ENCODE measurements at places on chromosomes 2 and 18.

GRCh38 chr2:46776687-46777327, 138.8 kb downstream of the MCFD2 start:
- peak; percentile 32 for DNase-seq

DNA sequence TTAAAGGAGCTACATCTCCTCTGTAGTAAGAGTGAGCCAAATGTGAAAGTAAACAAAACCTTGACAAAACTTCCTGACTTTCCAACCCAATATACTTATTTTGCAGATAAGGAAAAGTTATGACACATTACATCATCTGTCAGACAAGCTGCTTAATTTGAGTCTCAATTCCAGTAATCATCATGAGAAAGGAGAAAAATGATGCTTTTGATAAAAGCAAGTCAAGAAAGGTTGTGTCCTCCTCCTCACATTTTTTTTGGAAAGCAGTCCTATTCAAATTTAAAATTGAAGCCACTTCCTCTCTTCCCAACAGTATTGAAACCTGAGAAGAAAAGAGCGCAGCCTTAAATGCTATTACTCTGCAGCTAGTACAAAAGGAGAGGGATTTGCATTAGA, 519.6 kb downstream of the LRP1B start:
- no peak for DNase-seq

DNA sequence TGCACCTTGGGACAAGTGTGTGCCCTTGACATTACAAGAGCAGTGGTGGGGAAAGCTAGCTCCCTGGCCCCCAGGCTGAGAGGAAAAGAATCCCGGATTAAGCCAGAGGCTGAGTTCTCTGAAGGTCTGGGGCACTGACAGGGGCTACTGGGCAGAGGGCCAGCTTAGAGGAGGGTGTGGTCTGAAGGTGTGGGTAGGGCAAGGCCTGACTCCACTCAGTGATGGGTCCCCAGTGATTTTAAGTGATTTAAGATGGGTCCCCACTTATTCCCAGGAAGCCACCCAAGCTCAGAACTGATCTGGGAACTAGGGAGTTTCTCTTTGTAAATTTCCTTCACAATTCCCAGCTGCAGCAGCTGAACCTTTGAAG, 8.8 kb downstream of the TMEM37 start:
- DNase-seq: no peak

- DNase-seq: no peak
These were observed 15.7 kb downstream of the SOWAHC start for GRCh38 chr2:109629867-109630266.

DNA sequence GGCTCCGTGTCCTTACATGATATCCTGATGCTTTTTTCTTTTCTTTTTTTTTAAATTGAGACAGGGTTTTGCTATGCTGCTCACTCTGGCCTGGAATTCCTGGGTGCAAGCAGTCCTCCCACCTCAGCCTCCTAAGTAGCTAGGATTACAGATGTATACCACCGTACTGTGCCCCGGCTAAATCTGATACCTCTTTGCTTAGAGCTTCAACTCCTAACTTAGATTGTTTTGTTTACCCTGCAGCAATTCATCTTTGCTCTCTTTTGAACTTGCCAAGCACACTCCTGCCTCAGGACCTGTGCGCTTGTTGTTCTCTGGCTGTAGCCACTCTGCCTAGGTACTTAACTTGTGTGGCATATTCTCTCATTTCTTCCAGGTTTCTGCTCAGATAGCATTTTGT, 24.5 kb downstream of the RAB10 start:
- no peak for DNase-seq

- DNase-seq: no peak
These were observed 234.8 kb downstream of the SOX11 start for GRCh38 chr2:5926871-5927512.

DNA sequence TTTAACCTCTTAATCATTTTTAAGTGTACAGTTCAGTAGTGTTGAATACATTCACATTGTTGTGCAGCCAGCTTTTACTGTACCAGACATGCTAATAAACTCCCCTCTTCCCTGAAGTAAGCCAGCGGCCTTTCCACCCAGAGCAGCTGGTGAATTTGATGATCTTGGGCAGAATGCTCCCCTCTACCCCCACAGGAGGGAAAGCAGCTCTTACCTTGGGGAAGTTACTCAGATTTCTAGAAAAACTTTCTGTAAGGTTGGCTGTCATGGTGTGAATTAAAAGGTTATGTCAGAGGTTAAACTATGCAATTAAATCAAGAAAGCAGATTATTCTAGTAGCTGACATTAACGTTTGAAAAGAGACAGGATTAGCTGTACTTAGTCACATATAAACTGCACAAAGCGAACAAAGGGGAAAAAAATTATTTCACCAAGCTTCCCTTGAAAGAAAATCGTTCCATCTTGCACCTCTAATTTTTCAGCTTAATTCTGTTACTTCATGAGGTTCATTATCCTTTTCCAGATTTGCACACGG, 398.5 kb upstream of the NRP2 start:
- no peak for DNase-seq

DNA sequence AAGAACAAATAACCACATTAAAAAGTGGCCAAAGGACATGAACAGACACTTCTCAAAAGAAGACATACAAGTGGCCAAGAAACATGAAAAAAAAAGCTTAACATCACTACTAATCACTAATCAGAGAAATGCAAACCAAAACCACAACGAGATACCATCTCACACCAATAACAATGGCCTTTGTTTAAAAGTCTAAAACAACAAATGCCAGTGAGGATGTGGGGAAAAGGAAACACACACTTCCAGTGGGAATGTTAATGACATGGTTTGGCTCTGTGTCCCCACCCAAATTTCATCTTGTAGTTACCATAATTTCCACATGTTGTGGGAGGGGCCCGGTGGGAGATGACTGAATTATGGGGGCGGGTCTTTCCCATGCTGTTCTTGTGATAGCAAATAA, 147.1 kb downstream of the GALNT1 start:
- no peak for DNase-seq

- DNase-seq: no peak
These were observed 21.7 kb downstream of the KIAA1328 start for GRCh38 chr18:36850527-36851201.

DNA sequence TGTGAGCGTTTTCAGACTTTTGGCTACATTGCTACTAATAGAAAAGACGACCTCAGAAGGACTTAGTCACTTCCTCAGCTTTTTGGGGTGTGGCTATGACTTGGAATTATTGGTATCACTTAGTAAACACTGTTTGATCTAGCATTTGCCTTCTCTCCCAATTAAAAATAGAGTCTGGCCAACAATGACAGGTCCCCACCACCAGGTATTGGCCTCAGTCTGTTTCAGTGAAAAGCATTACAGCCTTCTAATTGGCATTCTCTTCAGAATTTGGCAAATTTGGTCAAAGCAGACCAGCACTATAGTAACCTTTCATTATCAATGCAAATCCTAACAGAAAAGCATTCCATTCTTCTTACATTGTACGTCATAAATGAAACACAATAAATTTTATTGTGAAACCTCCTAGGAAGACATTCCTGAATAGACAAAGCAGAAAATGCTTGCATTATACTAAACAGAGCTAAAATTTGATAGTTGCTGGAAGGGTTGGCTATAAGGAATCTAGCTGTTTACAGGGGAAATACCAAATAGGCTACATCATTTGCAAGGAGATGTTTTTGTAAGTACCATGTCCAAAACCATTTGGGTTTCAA, 613.9 kb downstream of the IRS1 start:
- no peak for DNase-seq

- no peak for DNase-seq
These were observed 194.9 kb upstream of the BOD1L2 start for GRCh38 chr18:56952026-56952425.

DNA sequence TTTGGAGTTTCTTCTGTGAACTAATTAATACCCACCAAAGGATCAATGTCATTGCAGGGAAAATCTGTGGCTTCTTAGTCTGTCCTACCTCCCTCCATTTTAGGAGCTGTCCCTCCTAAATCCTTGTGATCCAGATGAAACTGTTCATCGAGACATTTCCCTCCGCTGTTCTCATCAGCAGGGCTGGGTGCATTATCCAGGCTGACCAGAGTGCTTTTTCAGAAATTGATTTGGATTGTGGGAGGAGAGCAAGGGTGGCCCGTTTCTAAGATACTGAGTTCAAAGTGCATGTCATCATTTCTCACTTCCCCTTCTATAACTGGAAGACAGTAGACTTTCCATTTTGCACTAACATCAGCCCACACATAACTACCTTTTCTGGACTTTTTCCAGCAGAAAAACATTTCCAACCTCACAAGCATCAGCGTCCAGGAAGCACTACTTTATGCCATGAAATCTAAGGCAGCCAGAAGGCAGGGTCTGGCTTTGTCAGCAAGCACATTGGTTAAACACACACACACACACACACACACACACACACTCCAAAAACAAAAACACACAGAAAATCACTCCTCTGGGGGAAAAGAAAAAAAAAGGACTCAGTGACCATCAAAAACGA, 94.1 kb downstream of the ANKRD44 start:
- DNase-seq: no peak

DNA sequence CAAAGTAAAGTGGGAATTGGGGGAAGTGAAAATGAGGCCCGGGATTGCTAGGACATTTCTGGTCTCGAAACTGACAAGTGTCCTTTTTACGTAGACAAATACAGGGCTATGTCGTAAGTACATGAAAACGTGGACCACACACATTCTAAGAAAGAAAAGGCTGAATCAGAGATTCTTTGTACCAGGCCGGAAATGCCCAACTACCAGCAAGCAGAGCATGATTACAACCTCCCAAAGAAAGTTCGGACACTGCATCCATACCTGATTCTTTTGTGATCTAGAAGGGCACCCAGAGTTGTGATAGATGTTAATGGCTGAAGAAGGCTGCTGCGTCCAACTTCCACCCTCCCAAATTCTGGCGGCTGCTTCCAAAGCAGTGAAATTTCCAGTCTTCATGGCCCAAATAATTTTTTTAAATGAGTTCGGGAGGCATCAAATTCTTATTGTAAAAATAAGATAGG, 1.7 kb downstream of the RBMS1 start:
- no peak for DNase-seq

DNA sequence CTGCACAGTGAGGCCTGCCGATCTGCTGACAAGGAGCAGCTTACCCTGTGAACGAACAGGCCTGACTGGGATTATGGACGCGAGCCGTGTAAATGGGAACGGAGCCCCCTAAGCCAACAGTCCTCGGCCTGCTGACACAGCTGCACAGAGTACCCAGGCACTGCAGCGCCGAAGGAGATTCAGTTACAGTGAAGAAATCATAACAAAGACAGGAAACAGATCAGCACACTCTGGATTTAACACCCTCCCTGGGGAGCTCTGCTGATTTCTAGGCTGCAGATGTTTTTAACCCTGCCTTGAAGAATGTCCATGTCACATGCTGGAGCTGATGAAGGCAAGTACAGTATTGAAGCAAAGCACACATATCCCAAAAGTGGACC, 43.4 kb downstream of the COLEC12 start:
- DNase-seq: peak; percentile 28

DNA sequence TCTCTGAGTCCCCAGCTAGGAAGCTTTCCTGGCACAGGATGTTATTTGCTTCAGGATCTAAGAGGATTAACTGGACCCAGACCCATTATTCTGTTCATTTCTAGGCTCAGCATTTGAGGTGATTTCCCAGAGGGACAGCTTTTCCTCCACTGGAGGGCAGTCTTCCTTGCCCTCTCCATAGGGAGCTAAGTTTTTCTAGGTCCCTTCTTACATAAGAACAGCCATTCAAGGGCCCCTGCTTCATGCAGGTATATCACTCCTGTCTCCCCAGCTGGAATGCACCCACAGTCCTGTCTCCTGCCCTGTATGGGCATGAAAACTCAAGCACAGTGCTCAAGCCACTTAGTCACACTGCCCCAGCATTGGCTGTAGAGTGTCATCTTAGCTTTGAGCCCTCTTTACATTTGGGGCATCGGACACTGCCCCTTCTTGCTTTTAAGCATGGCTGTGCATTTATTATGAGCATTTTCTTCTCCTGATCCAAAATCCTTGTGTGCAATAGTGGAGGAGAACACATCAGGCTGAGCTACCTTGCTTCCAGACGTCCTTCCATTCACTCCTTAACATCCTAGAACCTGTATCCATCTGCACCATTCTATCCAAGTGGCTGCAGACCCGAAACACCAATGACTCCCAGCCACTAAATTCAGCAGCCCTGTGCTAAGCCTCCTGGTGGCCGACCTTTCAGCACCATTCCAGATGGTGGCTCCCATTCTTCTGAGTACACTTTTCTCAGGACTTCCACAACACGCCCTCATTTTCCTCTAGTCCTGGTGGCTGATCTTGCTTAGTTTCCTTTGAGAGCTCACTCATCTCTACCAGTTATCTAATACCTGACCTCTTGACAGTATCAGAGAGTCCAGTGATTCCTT, 80.0 kb downstream of the COPS8 start:
- no peak for DNase-seq

DNA sequence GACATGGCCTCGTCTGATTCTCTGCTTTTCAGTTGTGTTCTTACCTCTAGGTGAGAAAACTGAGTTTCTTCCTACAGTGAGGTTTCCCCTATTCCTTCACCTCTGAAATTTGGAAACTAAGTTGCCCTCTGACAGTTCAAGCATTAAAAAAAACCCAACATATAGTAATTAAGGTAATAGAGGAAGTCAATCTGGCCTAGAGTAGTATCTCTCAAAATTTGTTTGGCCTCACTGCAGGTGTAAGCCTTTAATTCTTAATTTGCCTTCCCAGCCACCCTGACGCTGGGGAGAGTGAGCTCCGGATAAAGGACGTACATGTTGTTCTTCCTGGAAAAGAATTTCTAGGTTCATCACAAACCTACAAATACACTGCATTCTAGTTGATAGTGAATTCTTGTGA, 1.4 kb downstream of the CAD start:
- no peak for DNase-seq

- no peak for DNase-seq
These were observed 170.7 kb downstream of the DIS3L2 start for GRCh38 chr2:232132181-232132580.

DNA sequence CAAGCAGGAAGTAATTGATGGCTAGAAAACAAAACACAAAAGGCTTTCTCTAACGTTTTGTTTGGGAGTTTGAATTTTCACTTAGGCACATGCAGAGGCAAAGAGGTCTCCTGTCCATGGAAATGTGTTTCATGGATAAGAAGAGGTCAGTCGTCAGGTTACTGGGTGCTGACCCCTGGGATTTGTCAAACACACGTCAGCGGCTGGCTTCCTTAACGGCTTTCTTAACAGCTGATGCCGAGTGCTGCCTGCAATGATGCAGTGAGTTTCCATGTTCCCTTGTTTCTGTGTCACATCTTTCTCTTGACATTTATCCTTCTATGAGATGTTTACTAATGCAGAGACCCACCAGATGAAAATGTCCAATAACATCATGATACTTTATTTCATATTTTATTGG, 31.7 kb downstream of the GPR39 start:
- no peak for DNase-seq

GRCh38 chr2:160621748-160622147, 128.1 kb upstream of the RBMS1 start:
- DNase-seq: no peak

DNA sequence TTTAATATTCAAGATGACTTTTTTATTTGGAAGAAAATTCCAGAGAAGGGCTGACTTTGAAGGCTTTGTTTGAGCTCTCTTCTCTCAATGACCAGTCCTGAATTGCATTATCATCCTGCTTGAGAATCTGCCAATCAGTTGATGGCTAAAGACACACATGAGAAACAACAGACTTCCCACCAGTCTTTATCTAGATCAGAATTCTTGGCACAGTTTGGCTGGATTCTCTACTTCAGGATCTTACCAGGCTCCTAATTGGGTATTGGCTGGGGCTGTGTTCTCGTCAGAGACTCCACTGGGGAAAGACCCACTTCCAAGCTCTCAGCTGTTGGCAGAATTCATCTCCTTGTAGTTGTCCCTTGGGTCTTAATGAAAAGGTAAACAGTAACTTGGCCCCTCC, 86.0 kb downstream of the WDSUB1 start:
- DNase-seq: no peak

- peak; percentile 25 for DNase-seq
These were observed 502 bp downstream of the MERTK start for GRCh38 chr2:111898703-111899514.
